Neural progenitor cell (in vitro differentiated cells): ENCODE measurements at places on chromosomes 6 and 20.
A peak's percentile ranks its signal among the peaks of the same experiment; 100 is the strongest.

DNA sequence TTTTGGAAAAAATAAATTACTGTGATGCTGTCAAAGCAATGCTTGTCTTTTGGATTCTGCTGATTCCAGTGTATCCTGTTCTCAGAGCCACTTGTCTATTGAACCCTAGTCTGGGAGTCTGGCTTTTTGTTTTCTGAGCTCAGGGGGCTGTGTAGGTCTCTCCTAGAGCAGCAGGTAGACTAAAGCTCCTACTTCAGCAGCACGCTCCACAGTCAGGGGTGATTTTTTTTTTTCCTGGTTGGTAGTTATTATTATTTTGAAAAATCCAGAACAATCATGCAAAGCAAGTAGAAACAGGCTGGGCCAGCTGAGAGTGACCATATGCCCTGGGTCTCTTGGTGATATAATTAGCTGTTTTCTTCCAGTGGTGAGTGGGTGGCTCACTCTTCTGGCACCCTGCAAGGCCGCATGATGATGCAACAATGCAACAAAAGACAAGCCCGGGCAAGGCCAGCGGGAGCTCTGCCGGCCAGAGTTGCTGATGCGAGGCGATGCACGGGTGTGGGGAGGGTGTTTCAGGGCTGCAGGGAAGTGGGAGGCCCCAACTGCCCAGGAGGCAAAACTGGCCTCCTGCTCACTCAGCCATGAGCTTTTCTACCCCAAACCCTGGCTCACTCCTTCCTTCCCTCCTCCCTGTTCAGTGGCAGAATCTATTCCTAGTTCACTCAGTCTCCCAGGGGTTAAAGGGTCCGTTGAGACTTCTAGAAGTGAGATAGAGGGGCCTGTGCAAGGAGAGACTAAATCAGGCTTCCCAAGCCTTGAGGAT is 11.5 kb upstream of the CDKN1A start:
- DNase-seq, result peak; percentile 73

GRCh38 chr6:161370880-161371279 is 97.0 kb upstream of the AGPAT4 start:
- peak; percentile 84 for DNase-seq

DNA sequence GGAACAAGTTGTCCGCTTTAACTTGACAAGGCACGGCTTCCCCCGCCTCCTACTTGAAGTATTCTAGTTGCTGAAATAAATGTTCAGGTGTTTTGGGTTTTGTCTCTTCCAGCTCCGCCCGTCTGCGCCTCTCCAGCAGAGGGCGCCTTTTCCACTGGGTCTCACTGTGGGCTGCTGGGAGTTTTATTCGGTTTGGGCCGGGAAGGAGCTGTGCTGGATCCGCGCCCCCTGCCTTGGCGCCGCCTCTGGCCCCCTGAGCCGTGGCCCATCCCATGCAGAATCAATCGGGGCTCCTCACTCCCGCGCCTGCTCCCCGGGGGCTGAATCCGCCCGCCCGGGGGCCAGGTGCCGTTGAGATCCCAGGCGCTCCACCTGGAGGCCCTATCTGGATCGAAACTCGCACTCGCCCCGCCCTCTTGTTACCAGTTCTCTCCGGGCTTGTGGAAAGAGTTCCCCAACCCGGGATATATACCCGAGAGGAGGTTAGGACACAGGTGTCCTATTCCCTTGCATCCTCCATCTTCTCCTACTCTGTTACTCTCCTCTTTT is 51.0 kb upstream of the TCF21 start:
- peak; percentile 80 for DNase-seq

DNA sequence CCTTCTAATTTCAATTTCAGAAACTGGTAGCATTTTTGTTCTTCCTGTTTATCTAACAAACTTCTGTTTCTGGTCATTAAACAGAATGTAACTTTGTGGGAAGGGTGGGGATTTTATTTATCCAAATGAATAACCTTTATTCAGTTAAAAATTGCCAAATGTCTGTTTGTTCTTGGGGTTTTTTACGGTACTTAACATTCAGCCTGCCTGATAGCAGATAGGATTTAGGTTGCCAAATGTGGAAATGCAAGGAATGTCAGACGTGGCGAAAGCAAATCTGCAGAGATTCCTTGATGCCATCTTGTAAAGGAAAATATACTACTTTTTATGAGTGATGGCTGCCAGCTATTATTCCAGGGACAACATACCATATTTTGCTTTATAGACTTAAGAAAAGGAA is 95.7 kb downstream of the LYRM2 start:
- no peak for DNase-seq

DNA sequence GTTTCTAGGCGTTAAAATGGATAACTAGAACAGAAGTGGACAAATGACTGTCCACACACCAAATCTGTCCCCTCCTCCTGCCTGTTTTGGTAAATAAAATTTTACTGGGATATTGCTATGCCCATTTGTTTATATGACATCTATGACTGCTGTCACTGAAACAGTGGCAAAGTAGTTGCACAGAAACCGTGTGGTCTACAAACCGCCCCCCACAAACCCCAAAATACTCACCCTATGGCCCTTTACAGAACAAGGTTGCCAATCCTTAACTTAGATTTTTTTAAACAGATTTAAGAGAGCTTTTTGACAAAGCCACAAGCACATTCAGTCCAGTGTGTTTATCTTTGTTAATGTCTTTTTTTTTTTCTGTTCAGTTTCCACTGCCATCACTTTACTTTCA is 137.8 kb downstream of the MTFR2 start:
- no peak for DNase-seq

DNA sequence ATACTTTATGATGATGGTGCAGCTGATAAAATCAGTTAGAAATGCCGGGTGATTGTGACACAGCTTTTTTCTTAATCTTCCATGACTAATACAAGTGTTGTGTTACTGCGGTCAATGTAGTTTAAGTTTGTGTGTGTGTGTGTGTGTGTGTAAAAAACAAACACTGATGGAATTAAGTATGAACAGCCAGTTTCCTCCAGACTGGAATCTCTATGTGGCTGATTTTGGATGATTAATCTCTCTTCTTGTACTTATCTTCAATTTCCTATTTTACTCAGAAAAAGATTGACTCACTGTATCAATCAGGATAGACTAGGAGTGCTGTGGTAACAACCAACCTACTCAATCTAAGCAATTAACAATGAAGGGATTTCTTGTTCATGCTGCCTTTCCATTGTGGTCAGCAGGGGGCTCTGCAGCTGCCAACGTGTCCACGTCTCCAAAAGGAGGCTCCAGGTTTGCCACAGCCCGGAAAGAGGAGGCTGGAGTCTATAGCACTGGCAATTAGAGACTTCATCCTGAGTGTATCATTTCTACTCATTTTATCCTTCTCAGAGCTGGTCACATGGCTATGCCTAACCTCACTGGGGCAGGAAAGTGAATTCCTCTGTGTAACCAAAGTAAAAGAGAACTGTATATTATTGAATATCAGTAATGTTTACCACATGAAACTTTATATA is 107.7 kb downstream of the CD109 start:
- DNase-seq, result peak; percentile 79

DNA sequence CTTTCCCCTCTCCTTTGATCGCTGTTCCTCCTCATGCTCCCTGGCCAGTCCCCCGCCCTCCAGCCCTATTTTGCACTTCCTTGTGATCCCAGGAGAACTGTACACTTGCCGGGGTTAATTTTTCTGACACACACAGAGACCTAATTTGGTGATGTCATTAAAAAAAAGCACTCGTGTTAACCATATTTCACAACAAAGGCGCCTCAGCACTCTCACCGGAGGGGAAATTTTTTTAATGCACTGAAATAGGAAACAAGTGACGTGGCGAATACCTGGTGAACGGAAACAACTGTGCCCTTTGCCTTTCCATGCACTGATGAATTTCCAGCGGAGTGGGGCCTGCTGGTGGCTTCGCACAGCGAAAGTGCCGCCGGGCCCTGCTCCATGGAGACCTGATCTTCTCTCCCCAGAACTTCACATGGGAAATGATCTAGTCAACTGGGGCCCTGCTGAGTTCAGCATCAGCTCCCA is 53.9 kb upstream of the TAGAP start:
- DNase-seq, result no peak

DNA sequence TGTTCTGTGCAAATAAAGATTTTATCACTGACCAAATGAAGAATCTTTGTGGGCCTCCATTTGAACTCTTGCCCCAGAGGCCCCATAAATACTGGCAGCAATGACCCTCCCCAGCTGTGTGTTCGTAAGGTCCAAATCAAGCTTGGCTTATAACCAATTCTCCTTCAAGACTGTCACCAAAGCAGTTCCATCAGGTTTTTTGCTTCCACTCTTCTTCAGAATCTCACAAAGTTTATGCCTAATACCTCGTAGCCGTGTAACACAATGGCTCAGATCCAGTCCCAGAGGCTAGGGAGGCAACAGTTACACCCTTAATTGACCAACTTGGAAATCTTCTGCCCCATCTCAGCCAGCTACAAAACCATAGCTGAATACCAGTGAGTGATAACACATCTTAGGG is 120.5 kb downstream of the HIVEP2 start:
- DNase-seq, result no peak

GRCh38 chr6:16179970-16180431 is 51.1 kb downstream of the MYLIP start:
- no peak for DNase-seq

DNA sequence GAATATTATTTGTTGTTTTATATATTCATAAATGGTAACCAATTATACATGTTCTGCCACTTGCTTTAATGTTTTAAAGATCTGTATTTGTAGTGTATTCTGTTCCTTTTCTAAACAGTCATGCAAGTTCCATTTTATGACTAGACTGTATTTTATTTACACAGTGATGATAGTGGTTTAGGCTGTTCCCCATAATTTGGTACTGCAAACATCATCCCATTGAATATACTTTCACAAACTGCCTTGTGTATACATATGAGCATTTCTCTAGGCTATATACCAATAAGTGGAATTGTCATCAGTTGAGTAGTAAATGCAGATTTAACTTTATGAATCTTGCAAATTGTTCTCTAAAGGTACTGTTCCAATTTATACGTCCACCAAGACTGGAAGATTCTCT is 738.0 kb downstream of the EPHA7 start:
- no peak for DNase-seq

GRCh38 chr6:126540161-126540560 is 200.2 kb downstream of the CENPW start:
- no peak for DNase-seq

- no peak for DNase-seq
These were observed 36.5 kb upstream of the RFPL4B start for GRCh38 chr6:112310439-112311125.

DNA sequence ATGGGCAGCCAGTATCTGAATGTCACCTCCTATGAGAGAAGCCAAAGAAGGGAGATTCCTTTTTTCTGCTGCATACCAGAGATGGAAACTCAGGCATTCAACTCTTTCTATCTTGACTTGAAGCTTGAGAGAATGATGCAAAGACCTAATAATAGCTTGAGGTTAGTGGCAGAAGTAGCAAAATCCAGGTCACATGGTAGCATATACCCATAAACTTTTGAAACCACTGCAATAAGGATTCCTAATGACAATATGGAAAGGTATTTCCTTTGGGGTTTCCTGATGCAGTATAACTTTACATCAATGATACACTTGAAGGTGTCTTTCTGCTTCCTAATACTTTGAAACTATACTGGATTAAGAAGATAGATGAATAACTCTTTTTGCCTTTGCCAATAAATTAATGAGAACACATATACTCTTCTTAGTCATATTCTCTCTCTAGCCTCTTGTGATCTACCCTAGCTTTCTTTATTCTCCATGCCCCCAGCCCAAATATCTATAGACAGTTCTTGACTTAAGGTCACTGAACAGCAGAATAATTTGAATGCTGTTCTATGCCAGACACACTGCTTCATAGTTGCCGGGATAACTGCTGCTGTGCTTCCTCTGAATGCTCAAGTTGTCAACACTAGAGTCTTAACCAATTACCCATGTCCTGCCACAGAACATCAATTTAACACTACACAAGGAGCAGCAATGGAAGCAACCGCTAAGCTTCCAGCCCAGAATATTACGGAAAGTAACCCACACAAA is 155.5 kb upstream of the SIM1 start:
- no peak for DNase-seq

DNA sequence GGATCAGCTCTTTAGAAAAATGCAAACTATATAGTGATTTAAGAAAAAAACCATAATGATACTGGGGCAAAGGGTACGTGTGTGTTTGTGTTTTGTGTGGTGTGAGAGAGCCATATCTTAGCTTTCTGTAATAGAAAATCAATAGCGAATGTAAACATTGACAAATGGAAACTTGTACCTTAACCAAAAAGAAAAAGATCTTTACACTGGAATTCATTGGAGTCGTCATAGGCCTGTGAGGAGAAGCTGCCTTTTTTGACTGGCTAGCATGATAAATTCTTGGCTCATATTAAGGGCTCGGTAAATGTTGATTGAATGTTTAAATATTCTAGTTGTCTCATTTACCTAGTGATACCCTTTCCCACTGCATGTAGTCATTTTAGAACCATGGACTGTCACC is 161.8 kb upstream of the ASCC3 start:
- no peak for DNase-seq

- DNase-seq, result no peak
These were observed 4.7 kb downstream of the GCLC start for GRCh38 chr6:53540129-53540692.

- no peak for DNase-seq
These were observed 14.3 kb upstream of the LAMA4 start for GRCh38 chr6:112268654-112269053.

- no peak for DNase-seq
These were observed 88.0 kb downstream of the SCML4 start for GRCh38 chr6:107735906-107736635.

- DNase-seq, result no peak
These were observed 165.1 kb downstream of the ZFAND3 start for GRCh38 chr6:37984578-37984977.

DNA sequence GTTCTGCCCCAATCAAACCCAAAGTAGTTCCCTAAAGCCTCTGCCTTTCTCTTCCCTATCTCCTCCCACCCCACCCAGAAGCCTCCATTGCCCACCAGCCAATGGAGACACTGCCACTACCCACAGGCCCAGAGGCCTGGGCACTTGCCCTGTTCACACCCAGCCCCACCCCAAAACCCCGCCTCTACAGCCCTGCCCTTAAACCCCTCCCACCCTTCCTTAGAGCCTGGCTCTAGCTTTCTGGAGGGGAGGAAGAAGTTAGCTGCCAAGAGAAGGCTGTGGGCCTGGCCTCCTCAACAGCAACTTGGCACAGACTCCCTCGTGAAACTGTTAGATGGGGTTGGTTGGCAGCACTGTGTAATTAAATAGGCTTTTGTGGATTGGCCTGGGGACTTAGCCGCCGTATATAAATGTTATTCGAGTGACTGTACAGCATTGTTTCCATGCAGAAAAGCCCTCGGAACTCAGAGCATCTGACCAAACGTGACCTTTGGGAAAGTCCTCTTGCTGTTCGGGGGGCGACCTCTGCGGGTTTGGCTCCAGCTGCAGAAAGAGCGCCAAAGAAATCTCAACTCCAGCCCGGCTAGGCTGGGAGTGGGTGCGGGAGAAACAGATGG is 31.4 kb downstream of the COL11A2 start:
- DNase-seq, result no peak

- DNase-seq, result no peak
These were observed 145.5 kb upstream of the STMND1 start for GRCh38 chr6:16956361-16956760.

GRCh38 chr6:24879351-24879750 is 56.4 kb downstream of the RIPOR2 start:
- DNase-seq, result no peak

GRCh38 chr6:149037051-149037671 is 280.4 kb upstream of the TAB2 start:
- DNase-seq, result peak; percentile 39
